ENCODE measurements at places on chromosomes 4 and X. TPM values are rescaled to one million over a fixed set of nuclear protein-coding genes. Genes with fewer than 3 reads are reported as not detected.

- DNase-seq = peak; percentile 40
Measured at GRCh38 chr4:25814301-25815136, 48.3 kb downstream of the SEL1L3 start.

GRCh38 chr4:152572417-152573086 is 36.7 kb upstream of the FBXW7 start:
- DNase-seq = peak; percentile 38

GRCh38 chr4:27293831-27294230 is 433.2 kb downstream of the STIM2 start:
- no peak for DNase-seq

GRCh38 chrX:130994671-130995070 is 63.5 kb upstream of the ARHGAP36 start:
- no peak for DNase-seq

- DNase-seq = no peak
Measured at GRCh38 chrX:53028678-53029077, 19.9 kb upstream of the GPR173 start.

MORC4 gene
- 0.10 TPM for polyA plus RNA-seq

F9 gene
- not detected for polyA plus RNA-seq

HSD17B13 gene
- polyA plus RNA-seq = 0.73 TPM

LRIT3 gene
- 0.07 TPM for polyA plus RNA-seq

GPR34 gene
- 3.1 TPM for polyA plus RNA-seq

SHOX gene
- not detected for polyA plus RNA-seq

AMBN gene
- not detected for polyA plus RNA-seq

All from CD14-positive monocyte (primary cell).